ENCODE measurements at places on chromosomes 6 and 20.

GRCh38 chr6:3159805-3160781, 2.7 kb upstream of the TUBB2A start:
- DNase-seq, result peak; percentile 63

DNA sequence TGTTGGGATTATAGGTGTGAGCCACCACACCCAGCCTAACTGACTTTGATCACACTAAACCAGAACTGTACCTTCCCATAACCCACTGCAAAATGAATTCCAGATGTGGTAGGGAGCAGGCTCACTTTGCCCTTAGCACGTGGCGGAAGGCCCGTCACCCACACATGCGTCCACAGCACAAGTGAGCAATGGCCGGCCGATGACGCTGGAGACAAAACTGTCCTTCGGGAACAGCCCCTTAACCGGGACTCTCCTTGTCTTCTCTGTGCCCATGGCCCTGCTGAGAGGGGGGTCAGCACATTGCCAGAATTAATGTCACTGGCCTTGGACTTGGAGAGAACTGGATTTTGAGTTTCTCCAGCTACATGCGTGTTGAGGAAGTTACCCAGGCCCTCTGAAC, 107.2 kb downstream of the TOX2 start:
- DNase-seq, result no peak

DNA sequence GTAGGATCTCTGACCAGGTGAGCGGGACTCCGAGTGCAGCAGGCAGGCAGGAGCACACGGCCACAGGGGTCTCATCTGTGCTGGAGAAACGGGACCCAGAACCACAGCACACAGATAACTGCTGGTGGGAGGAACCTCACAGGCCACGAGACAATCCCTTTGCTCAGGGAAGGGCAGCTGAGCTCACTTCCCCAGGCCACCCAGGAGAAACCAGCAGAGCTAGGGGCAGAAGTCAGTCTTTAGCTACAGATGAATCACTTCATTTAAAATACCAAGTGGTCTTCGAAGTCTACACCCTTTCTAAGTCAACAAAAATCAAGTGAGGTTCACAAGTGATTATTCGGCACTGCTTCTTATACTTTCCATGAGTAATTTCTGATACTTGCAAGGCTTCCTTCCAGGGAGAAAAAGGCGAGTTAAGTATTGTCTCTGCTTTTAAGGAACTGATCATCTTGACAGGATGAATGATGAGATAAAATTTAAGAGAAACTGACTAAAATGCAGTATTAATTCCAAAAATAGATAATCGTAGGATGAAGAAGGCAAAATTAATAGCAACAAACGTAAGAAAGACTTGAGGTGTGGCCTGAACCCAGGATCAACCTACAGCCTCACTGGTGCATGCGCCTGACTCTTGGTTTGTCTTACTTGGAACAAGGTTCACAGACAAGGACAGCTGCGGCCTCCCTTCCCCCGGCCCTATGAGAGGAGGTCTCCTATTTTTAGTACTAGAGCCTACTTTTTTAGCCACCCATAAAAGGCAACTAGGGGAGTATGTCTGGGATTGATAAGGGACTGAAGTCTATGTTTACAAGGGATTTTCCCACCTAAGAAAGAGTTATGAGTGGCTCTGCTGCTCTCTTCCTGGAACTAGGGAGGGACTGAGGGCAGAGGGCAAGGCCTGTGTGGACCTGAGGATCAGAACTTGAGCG, 233.6 kb downstream of the TTLL2 start:
- DNase-seq, result no peak

DNA sequence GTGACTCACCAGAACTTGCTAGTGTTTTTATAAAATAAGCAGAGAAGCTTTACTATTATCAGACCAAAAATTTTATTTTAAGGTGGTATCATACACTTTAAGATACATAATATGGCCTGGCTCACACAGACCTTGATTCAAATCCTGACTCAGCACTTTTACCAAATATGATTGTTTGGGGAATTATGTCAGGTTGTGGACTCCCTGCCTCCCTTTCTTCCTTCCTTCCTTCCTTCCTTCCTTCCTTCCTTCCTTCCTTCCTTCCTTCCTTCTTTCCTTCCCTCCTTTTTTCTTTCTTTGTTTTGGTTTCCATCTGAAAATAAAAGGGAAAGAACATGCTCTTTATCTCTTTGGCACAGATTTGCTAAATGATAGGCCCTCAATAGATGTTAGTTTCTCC, 186.0 kb upstream of the MMS22L start:
- DNase-seq, result no peak

GRCh38 chr20:14622796-14623195, 285.4 kb upstream of the FLRT3 start:
- DNase-seq, result no peak

DNA sequence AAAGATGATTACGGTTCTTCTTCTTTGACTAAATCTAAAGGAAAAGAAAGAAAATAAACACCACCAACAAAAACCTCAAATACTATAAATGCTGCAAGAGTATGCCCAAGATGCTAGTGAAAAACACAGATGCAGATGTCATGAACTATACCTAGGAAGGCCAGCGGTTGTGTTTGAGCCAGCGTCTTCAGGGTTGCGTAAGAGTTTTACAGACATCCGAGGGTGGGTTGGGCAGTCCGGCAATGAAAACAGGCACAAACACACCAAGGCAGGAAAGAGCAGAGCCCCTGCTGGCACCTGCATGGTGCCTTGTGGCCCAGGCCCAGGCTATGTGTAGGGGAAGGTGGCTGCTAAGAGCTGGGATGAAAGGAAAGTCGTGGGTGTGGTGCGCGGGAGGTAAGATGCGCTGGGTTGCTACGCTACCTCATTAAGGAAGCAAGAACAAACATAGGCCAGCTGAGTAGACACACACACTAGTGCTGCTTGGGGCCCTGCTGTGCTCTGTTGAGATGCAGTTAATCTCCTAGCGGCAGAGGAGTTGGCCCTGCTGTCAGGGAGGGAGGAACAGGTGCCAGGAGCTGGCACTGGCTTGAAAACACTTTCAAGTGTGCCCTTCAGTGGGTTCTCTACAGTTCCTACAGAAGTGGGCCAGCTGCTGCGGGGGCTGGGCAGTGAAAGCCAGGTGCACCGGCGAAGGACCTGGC, 170.2 kb upstream of the PLN start:
- no peak for DNase-seq

- DNase-seq, result no peak
Measured at GRCh38 chr20:23530937-23531567, 37.2 kb downstream of the CST9L start.

- DNase-seq, result no peak
Measured at GRCh38 chr6:125101631-125102030, 51.9 kb upstream of the TPD52L1 start.

- DNase-seq, result no peak
Measured at GRCh38 chr6:98909236-98909635, 38.5 kb downstream of the FBXL4 start.

GRCh38 chr20:9185511-9185910, 116.6 kb downstream of the PLCB4 start:
- DNase-seq, result no peak

- no peak for DNase-seq
Measured at GRCh38 chr6:143782481-143782880, 60.7 kb upstream of the LTV1 start.

DNA sequence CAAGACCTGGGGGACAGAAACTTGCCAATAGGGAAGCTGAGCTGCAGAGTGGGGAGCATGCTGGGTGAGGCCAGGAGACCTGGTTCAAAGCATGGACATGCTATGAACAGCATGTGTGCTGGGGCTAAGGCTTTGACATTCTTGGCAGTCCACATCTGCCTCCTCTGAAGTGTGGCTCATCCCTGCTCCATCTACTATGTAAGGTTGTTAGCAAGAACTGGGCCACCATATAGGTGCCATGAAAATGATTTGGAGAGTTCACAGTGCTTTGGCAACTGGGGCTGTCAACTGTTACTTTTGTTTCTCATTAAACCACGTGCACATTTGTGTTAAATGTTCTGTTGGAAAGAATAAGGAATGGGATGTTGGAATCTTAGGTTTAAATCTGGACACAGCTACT, 311.1 kb downstream of the CDC5L start:
- DNase-seq, result no peak

DNA sequence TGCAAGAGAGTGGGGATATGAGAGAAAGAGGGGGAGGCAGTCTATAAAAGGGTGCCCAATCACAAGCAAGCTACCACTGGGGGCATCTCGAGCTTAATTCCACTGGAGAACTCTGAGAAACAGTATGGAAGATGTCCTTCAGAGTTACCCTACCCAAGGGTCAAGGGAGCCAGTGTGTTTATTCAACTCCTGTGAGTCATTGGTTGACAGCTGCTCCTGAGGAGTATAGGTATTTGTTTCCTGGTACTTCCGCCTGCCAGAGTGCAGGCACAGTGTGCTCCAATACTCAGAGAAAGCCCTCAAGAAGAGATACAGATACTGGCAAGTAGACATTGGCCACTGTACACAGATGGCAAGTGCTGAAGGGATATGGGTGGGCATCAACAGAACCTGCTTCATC, 49.5 kb downstream of the ARHGAP40 start:
- DNase-seq, result no peak

DNA sequence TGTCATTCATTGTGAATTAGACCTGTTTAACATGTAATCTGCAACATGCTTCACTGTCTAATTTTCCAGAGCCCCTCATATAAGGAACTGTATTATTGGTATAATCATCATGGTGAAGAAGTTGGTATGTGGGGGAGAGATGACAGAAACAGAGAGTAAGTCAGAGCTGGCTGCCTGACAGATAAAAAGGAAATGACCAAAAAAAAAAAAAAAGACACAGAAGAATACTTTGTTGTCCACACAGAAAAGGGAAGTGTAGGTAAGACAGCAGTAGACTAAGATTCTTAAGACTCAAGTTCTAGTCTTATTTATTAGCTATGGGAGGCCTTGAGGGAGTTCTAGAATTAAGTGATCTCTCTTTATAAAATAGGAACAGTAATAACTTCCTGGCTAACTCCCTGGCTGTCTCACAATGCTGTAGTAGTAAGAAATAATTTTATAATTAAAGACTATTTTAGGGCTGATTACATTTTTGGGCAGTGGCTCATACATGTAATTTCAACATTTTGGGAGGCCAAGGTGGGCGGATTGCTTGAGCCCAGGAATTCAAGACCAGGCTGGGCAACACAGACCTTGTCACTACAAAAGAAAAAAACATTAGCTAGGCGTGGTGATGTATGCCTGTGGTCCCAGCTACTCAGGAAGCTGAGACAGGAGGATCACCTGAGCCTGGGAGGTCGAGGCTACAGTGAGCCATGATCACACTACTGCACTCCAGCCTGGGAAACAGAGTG, 102.5 kb downstream of the PRL start:
- DNase-seq, result no peak

GRCh38 chr20:10178727-10179313, 39.8 kb upstream of the SNAP25 start:
- DNase-seq, result no peak

DNA sequence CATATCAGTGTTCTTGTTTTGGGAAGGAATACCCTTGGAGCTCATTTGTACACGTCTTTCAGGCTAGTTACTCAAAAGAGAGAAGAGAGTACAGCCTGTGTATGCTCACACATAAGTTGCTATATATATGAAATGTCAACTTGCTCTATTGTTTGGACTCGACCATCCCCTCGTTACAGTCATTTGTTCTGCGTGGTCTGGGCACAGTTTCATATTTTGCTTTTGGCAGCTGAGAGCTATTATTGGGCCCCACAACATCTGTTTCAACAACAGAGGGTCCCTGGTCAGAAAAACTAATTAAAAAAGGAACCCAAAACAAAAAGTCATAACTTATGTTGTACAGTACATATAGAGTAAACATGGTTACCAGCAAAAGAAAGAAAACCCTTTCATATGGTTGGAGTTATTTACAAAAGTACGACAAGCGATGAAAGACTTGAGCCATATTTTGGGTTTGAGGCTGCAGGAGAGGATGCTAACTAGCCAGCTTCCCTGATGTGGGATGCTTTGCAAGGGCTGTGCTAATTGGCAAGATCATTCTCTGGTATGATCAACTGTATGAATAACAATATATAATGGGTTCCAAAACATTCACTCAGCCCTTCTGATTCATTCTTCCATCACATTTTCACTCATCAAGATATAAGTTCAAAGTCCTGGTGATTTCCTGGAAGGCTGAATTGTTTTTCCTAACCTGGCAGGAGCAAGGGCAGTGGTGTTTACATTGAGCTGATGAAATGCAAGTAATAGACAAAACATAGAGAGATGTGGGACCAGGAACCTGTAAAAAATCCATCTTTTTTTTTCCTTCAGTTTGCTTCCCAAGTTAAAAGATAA, 137.9 kb downstream of the RPS12 start:
- DNase-seq, result no peak

- DNase-seq, result no peak
Measured at GRCh38 chr20:12949429-12949980, 59.3 kb upstream of the SPTLC3 start.

DNA sequence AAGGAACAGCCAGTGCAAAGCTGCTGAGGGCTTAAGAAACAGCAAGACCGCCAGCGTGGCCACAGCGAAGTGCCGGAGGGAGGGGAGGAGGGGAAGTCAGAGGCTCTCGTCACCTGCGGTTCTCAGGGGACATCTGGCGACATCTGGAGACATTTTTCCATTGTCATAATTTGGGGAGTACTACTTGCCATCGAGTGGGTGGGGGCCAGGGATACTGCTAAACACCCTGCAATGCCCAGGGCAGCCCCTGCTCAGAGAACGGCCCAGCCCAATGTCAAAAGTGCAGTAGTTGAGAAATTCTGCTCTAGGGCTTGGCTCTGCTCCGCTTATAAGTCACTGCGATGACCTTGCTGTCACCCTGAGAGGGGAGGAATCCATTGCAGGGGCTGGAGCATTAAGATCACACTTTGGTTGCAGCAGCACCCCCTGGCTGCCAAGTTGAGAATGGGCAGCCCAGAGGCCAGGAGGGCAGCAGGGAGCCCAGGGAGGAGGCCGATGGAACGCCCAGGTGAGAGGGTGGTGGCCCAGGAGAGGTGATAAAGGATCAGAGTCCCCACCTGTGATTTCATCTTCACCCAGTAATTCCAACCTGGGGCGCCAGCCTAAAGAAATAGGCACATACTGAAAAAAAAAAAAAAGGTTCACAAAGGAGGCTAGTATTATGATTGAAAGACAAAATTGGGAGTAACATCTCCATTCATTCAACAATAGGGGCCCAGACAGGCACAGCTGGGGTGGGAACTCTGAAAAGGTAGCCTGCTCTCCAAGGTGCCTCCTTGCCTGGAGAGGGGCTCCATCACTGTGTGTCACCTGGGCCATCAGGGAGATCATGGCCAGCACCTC, 218.2 kb downstream of the BMP7 start:
- no peak for DNase-seq

DNA sequence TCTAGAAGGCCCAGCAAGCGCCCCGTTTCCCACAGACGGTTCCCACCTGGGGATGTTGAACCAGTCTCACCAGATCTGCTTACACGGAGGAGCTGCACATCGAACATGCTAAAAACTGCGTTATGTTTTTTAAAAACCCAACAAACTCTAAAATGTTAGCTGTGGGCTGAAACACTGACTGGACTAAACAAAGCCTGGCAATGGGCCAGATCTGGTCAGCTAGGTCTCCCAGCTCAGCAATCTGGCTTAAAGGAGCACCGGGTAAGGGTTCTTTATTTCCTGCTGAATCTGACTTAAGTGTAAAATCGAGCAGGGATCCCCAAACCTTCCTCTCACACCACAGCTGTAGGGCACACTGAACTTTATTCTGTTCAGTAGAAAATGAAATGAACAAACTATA, 156.9 kb downstream of the FOXC1 start:
- no peak for DNase-seq

Data from stimulated activated CD8-positive, alpha-beta memory T cell treated with anti-CD3 and anti-CD28 coated beads, Interleukin-7, amount 100 ng/mL, for 4 hours (primary cell).